ENCODE measurements at places on chromosomes 4 and X.

- no peak for DNase-seq
These were observed 36.9 kb upstream of the PUDP start for GRCh38 chrX:7184816-7185215.

DNA sequence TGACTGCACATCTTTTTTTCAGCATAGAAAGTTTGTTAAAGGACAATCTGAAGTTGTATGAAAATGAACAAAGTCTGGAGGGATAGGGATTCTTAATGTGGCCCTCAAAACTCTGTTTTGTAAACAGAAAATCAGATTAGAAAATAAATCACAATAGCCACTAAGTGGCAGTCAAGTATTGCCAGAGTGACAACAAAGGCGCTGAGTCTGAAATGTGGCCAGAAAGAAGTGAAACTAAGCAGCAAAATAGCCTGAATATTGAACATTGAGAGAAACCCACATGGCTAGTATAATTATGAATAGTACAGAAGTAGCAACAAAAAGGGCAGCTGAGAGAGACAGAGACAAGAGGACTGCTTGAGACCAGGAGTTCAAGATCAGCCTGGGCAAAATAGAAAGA is 81.1 kb upstream of the CT45A1 start:
- no peak for DNase-seq

- DNase-seq, result no peak
These were observed 64.3 kb downstream of the ZFYVE28 start for GRCh38 chr4:2354118-2354517.

- DNase-seq, result no peak
These were observed 1522.8 kb upstream of the PABPC4L start for GRCh38 chr4:135724421-135724820.

GRCh38 chr4:33037464-33037863 is 2317.3 kb downstream of the PCDH7 start:
- no peak for DNase-seq

DNA sequence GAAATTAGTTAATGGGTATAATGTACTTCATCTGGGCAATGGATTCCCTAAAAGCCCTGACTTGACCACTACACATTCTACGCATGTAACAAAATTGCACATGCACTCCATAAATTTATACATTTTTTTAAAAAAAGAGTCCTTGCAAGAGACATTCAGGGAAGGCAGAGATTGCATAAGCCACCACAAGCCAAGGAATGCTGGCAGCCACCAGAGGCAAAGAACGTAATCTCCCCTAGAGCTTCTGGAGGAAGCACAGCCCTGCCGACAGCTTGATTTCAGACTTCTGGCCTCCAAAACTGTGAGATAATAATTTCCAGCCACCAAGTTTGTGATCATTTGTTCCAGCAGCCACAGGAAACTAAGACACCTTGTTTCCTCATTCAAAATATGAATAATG is 185.6 kb upstream of the GALNT7 start:
- DNase-seq, result no peak

DNA sequence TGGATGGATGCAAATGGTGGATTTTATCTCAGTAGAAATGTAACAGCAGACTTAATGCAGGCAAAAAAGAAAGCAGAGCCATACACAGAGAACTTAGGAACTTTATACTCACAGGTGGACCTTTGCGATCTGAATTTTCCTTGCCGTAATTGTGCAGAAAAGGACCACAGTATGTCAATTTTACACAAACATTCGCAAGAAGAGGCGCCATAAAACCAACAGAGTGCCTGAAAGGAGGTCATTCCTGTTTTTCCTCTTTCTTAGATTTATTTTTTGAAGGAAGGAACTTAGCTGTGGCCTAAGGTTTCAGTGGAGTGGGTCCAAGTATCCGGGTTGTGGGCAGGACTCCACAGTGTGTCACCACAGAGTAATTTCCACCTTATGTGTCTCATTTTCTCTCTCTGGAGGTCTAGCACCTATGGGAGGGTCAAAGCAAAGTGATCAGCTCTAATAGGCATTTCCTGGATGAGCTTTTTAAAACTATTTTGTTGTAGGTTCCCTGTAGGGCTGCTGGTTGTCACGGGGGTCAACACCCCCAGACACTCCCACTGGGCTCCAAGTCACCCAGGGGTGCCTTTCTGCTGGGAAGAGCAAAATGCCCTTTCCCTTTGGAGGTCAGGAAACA is 24.7 kb upstream of the PBDC1 start:
- DNase-seq, result no peak

- DNase-seq, result no peak
These were observed 4.7 kb downstream of the XG start for GRCh38 chrX:2756548-2756947.

GRCh38 chr4:19803406-19803805 is 448.3 kb upstream of the SLIT2 start:
- DNase-seq, result no peak

- no peak for DNase-seq
These were observed 16.8 kb upstream of the COX18 start for GRCh38 chr4:73086095-73086868.

Data from head of caudate nucleus (tissue), 42 donors.